RWPE1 (cell line): ENCODE measurements at places on chromosomes 3 and 15.

DNA sequence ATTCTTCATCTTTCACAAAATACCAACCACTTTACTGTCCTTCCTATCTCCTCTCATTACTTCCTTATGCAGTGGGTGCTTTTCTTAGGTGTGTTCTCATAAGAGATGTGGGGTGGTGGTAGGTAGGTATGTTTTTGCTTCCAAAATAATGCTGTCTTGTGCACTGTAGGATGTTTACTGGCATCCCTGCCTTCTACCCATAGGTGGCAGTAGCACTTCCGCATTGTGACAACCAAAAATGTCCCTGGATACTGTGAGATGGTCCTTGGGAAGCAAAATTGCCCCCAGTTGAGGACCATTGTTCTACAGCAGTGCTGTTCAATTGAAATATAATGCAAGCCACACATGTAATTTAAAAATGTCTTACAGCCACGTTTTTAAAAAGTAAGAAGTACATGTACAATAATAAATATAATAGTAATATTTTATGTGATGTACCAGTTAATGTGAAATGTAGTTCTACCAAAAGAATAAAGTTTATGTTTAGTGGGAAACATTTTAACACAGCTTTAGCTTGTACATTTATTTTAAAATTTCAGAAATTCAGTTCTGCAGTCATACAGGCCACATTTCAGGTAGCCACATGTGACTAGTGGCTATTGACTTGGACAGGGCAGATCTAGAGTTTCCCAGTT, 75.2 kb downstream of the NEO1 start:
- peak; percentile 16 for DNase-seq

GRCh38 chr3:67947808-67948508, 293.5 kb upstream of the SUCLG2 start:
- no peak for DNase-seq

DNA sequence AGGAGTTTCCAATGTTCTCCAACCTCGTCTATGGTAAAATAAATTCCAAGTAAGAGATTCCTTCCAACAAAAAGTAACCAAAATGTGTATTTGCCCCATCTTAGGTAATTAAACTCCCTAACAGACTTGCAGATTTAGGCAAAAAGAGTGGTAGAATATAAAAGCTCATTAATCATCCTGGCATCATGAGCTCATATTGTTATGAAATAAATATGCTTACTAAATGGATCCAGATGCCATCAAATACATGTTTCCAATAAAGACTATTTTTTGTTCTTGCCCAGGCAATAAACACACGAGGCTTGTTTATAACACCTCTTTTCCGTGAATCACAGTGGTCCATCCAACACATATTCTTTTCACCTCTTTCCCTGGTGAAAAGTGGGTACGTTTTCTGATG, 189.4 kb downstream of the THSD4 start:
- no peak for DNase-seq

DNA sequence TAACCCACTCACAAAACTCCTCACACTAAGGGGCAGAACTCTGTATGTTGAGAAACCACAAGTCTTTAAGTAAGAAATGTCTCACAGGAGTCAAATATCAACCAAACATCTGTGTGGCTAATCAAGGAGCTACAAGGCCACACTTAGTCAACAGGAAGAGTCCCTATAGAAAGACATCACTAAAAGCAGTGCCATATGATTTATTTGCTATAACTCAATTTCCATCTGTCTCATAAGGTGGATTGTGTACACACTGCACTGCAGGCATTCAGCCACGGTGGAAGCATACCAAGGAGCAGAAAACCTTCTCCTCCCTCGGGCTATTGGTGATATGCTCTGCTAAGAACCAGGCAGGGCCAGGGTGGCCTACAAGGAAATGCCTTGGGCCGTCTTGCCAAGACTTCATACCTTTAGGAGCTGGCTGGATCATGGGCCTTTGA, 197.6 kb upstream of the CFAP20DC start:
- DNase-seq = no peak

DNA sequence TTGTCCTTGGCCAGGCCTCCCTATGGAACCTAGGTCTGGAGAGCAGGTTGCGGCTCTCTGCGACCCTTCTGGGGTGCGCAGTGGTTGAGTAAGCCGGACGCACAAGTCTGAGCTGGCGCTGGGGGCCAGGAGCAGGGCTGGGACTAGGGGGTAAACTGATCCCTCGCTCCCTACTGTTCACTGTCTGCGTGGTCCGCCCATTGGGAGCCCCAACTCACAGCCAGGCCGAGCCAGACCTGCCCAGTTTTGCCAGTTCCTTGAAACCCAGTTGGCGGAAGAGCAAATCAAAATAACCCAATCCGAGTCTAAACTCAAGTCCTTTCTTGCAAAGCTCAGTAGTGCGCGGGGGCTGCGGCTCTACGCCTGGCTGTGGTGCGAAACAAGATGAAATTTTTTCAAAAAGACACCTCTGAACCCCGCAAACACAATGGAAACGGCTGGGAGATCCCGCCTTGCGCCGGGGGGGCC, 17.5 kb downstream of the RGMA start:
- DNase-seq = no peak

- peak; percentile 66 for DNase-seq
Measured at GRCh38 chr3:149393345-149394160, 16.1 kb upstream of the TM4SF1 start.

GRCh38 chr3:157166561-157166960, 6.6 kb upstream of the CCNL1 start:
- DNase-seq = no peak

- DNase-seq = no peak
Measured at GRCh38 chr3:175155172-175155571, 296.0 kb downstream of the NAALADL2 start.

DNA sequence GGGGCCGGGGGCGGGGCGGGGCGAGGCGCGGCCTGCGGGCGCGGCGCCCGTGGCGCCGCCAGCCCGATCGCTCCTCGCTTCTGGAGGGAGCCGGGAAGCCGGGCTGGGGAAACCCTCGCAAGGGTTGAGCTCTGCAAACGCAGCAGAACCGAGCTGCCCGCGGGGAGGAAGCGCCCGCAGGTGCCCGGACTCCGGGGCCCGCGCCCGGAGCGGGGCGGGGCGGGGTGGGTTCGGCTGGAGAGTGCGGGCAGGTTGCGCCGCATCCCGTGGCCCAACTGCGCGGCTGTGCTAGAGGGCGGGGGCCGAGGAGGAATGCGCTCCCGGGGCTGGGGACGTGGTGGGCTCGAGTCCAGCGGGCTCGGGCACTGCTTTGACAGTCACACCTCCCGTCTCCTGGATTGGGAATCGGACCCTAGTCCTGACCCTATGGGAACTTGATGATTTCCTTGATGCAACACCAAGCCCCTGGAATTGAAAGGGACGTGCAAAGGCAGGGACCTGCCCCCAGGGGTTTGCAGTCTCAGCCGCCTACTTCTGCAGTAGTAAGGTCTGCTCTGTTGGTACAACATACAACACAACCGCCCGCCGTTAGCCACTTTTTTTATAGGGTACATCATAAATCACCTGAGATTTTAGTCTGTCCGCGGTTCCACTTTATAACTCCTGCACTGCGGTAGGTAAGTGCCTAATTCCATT, 34.3 kb downstream of the ZBTB38 start:
- DNase-seq = peak; percentile 47

GRCh38 chr15:65835447-65835846, 33.8 kb upstream of the RAB11A start:
- no peak for DNase-seq

- no peak for DNase-seq
Measured at GRCh38 chr3:181008796-181009195, 19.3 kb upstream of the DNAJC19 start.

GRCh38 chr3:197908957-197909701, 40.9 kb upstream of the RPL35A start:
- DNase-seq = no peak

GRCh38 chr15:80674245-80674614, 20.9 kb upstream of the ABHD17C start:
- DNase-seq = no peak

DNA sequence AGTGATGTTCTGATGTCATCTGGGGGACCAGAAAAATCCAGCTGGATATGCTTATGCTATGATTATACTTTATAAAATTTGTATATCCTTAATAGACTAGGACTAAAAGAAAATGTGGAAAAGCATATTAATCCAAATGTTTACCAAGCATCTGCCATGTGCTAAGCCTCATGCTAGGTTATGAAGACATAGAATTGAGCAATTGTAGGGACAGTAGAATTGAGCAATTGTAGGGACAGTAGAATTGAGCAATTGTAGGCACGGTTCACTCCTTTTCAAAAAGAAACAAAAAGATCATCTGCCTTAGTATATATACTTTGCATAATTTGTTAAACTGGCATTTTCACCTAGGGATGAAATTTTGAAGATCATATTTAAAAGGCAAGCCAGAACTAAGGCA, 18.3 kb downstream of the ABHD5 start:
- no peak for DNase-seq

DNA sequence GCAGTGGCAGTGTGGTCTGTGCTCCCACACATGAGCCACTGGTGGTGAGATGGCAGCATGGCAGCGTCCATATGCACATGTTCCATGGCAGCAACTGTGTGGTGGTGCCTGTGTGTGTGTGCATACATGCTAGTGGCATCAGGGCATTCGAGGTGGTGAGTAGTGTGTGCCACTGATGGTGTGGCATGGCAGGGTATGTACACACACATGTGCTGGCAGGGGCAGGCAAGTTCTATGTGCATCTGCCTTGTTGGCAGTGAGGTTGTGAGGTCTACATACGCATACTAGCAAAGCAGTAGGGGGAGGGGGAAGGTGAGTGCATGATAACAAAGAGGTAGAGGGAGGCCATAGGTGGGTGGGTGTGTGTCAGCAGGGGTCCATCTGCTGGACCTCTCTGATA, 378.7 kb downstream of the C3orf38 start:
- DNase-seq = no peak

DNA sequence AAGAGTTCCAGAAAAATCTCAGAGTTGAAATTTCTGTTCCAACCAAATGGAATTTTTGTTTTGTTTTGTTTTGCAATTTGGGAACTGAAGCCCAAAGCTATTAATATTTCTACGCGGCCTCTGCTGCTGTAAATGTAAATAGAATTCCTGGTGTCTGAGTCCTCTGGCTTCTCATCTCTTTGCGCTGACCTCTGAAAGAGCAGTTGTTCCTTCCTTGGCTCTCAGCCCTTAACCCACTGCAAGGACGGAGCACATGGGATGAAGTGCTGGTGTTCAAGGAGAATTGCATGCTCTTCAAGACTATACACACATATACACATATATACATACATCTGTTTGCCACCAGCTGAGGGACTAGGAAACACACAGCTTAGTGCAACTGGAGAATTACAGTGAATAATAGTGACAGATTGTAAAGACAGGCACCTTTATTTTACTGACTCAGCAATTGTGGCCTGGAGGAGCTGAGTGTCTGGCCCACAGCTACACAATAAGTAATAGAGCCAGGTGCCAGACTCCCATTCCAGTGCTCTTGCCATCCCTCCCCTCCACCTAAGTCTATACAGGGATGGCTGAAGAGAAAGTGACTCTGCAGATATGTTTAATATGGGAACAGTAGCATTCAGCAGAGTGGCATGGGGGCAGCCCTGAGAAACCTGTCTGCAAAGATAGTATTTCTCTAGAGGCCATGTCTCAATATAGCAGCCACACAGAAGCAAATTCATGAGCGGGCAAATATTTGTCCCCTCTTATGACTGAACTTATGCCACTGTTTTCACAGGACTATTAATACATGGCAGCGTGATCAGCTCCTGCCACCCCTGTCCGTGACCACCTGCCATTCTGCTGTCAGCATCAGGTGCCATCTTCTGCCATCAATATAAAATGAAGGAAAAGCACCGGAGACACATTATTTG, 42.3 kb downstream of the NEK10 start:
- DNase-seq = no peak

GRCh38 chr15:67585681-67586080, 43.2 kb downstream of the MAP2K5 start:
- no peak for DNase-seq

DNA sequence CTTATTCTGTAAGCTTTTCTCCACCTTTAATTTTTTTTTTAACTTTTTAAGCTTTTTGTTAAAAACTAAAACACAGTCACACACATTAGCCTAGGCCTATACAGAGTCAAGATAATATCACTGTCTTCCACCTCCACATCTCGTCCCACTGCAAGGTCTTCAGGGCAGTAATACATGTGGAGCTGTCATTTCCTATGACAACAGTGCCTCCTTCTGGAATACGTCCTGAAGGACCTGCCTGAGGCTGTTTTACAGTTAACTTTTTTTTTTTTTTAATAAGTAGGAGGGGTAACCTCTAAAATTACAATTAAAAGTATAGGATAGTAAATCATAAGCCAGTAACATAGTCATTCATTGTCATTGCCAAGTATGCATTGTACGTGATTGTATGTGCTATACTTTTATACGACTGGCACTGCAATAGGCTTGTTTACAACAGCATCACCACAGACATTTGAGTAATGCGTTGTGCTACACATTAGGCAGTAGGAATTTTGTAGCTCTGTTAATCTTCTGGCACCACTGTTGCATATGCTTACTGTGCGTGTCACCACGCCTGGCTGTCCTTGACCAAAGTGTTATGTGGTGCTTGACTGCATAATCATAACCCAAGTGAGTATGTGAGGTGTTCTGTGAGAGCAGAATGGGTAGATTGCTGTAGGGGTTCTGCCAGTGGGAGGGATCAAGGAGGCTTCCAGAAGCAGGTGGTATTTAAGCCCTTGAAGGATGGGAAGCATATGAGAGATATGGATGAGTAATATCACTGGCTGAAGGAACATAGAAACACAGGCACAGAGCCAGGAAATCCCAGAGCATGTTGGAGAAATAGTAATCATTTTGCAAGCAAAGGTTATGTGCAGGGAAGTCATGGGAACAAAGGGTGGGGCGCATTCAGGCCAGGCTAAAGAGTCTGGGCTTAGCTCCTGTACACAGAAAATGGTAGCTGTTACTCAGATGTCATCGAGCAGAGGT, 18.3 kb downstream of the FBXO22 start:
- DNase-seq = peak; percentile 84

DNA sequence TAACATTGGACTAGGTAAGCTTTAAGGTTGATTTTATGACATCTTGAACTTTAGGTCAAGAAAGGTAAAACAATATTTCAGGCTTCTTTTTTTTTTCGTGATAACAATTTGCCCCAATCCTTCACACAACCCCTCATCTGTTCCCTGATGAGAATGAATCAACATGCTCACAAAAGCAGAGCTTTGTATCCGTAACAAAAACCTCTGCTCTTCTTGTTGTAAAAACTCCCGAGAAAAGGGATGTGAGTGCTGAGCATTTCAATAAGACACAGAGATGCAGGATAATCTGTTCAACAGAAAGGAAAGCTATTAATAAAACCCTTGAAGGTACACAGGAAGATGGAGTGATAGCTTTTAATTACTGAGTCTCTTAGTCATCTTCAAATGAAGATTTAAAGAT, 94.3 kb downstream of the RAD18 start:
- no peak for DNase-seq

DNA sequence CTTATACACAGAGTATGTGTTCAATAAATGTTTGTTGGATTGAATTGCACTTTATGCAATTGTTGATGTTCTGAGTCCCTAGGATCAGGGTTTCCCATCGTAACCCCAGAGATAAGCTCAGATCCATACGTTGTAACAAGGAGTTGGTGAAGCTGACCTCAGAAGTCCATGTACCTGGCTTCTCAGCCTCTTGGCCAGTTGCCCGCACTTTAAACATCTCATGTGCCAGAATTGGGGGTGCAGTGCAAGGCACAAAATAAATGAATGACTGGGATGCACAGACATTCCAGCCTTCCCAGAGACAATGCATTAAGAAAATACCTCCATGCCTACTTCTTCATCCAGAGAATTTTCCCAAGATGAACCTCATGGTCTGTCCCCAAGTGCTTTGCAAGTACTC, 142.9 kb upstream of the IL12A start:
- no peak for DNase-seq
